ENCODE measurements at places on chromosomes 2 and 18.
A peak's percentile ranks its signal among the peaks of the same experiment; 100 is the strongest.

DNA sequence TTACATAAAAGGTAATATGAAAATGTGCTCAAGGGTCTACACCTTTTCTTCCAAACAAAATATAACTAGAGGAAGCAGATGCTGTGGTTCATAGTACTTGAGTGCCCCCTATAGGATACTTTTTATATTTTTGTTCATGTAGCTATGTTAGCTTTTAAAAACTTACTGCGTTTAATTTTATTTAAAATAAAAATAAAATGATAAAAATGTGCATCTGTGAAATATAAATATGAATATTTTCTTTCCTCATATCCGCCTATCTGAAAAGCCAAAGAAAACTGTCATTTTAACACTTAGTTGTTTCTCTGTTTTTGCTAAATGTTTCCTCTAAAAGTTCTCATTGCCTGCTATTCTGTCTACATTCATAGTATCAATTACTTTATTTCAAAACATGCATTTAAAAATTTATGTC lies 9.6 kb upstream of the LRP1B start:
- peak; percentile 16 for DNase-seq

- no peak for DNase-seq
These were observed 431.5 kb downstream of the RNF144A start for GRCh38 chr2:7348761-7349160.

GRCh38 chr2:97267411-97268074 lies 154.6 kb downstream of the ANKRD36 start:
- peak; percentile 0 for DNase-seq

DNA sequence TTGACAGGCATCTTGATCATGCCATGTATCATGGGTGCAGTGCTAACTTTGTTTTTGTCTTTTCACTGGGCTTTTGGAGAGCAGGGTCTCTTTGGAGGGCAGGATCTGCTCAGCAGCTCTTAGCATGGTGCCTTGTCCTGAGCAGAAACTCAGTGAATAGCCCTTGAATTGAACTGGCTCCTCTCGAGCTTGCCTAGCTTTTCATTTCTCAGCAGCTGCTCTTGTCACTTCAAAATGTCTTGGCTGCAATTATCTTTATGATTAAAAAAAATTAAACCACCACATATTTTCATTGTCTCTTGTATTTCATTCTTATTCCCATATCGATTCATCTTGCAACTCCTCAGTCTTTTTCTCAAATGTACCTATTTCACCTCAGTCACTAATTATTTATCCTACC lies 50.5 kb downstream of the CCDC85A start:
- DNase-seq = no peak

DNA sequence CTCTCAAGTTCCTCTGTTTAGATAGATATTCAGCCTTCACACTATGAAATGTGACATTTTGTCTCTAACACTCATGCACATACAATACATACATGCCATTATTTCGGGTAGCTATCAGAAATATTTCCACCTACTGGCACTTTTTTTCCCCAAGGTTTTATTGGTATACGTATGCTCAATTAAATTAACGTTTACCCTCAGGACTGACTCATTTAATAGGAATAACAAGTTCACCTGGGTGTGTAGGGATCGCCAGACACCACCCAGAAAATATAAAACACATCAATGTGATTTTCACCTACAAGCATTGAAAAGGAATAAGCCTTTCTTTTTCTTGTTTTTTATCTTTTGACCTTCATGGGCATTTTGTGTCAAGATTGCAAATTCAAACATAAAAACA lies 138.5 kb upstream of the EPAS1 start:
- DNase-seq = no peak

- no peak for DNase-seq
These were observed 178.9 kb upstream of the APCDD1 start for GRCh38 chr18:10275486-10275885.

- DNase-seq = no peak
These were observed 161.3 kb downstream of the ZNF407 start for GRCh38 chr18:74758995-74759394.

DNA sequence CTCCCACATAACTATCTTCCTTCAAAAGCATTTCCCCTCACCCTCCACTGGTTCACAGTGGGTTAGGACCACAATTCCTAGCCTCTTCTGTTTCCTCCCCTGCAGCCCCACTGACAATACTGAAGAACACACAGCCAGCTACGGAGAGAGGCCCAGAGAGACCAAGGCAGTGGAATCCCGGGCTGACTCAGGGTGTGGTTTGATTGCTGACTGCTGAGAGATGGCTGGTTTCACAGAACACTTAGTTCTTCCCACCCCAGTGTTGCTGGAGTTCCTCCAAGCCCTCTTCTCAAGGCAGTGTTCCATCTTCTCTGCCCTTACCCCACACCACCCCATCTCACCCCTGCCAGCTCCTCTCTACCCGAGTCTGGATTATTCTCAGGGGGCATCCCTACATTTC lies 43.3 kb upstream of the ZFP36L2 start:
- DNase-seq = no peak

GRCh38 chr2:205637320-205637602 lies 45.0 kb upstream of the NRP2 start:
- no peak for DNase-seq

GRCh38 chr2:75465317-75465984 lies 95.3 kb downstream of the EVA1A start:
- DNase-seq = no peak

DNA sequence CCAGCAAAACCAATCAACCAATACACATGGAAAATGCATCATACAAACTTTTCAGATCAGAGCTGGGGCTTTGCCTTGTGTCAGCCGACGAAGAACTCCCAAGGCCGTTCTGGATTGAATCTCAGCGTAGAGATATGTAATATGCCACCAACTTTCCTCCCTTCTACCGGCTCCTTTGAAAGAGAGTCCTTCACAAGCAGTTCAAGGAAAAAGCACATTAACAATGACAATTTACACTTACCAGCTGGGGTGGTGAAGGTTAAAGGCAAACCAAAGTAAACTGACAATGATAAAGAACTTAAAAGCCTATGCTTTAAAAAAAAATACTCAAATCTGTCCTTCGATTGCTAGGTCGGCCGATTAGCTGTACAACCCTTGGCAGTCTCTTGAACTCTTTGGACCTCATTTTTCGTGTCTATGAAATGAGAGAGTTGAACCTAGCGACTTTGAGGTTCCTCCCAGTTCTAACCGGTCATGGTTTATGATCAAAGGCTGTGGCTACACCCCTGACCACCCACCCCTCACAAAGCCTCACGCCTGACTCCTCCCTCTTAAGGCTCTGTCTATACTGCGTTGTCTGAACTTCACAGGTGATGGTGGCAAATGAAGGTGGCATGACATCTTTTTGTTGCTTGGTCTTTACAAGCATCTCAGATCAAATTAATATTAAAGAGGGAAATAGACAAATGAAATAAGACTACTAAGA lies 46.2 kb downstream of the BCL2 start:
- no peak for DNase-seq

DNA sequence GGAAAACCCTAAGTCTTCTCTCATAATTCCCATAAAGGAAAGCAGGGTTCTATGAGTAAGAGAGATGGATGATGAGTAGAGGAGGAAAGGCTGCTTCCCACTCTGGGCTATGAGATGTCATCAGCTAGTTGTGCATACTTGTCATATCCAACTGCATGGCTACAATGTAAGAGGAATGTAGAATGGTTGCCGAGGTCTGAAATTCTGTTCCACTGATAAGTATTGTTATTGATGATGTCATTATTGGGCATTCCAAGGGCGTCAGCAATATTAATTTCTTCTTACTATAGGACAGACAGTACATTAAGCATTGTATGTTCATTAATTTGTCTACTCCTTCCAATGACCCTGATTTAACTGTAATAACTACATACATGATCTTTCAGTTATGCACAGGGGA lies 88.1 kb downstream of the L3MBTL4 start:
- DNase-seq = no peak

GRCh38 chr2:41527525-41528323 lies 520.1 kb upstream of the PKDCC start:
- DNase-seq = no peak

DNA sequence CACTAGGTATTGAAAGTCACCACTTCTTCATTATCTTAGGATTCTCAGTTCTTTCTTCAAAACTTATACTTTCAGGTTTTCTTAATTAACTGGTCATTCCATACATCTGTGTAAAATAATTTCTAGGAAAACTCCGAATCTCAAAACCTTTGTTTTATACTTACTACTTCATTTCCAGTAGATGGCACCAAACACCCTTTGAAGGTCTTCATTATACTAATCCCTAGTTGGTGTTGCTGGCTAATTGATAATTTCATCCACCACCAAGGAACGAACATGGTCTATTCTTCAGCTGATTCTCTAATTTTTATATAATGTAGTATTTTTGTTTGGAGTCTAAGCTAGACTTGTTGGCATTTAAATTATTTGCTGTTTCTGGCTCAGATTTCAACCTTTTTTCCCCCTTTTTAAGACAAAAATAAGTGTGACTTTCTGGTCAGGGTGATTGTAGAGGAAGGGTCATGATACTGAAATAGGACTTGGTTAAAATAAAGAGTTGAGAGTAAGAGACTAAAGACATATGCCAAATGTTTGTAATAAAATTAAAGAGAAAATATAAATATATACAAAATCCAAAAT lies 2.8 kb upstream of the MXD1 start:
- DNase-seq = peak; percentile 81

DNA sequence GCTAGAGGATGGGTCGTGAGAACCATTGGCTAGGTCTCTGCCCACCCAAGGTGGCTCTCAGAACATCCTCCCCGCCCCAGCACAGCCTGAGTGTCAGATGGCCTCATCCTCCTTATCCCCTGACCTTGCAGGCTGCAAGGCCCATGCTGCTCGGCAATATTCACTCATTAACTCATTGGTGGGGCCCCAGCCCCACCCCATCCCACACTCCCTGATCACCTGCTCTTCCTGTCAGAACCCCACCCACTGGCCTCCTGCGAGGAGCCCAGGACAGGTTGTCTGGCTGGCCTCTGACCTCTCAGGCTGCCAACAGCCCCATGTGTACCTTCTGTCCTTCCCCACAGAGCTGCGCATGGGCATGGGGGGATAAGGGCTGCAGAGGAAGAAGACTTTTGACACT lies 5.3 kb downstream of the ADCY3 start:
- DNase-seq = no peak

DNA sequence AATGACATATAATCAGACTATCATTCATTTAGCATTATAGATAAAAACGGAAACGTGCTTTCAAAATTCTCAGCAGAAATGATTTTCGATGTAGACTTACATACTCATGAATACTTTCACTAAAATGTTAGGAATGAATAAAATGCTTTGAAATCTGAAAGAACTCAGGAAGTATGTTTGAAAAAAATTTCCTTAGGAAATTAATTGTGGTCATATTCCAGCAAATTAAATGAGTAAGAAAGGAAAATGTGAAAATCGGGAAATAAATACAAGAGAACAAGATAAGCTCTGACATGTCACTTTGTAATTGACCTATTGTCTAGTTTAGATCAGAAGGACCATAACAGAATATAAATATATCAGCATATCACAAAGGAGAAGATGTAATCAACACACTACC lies 981.0 kb upstream of the CDH2 start:
- no peak for DNase-seq

DNA sequence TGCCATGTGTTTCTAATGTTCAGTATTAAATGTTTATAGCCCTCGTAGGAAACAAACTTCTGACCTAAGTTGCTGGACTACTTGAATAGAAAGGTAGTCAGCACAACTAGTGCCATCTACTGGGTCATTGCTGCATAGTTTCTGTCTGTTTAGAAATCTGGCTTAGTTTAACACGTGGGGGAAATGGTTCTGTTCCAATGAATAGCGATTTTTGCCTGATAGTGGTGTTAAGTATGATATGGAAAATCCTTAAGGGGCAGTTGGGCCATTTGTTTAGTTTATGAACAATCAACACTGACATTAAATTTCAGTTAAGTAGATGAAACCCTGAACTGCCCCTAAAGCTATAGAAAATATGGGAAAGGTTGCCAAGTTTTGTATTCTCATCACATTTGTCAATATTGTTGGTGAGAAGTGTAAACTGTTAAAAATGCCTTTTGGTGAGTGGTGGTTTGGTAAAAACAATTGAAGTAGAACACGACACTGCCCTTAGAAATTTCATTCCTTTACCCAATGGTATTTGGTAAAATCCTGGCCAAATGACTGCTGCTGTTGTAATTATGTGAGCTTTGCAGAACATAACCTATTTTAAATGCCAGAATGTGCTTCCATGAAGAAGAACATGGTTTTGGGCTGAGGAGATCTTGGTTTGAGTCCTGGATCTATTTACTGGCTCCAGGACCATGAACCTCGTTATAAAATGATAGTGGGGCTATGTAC lies 13.2 kb downstream of the NABP1 start:
- DNase-seq = peak; percentile 81

GRCh38 chr2:8554296-8554806 lies 127.5 kb upstream of the ID2 start:
- no peak for DNase-seq

DNA sequence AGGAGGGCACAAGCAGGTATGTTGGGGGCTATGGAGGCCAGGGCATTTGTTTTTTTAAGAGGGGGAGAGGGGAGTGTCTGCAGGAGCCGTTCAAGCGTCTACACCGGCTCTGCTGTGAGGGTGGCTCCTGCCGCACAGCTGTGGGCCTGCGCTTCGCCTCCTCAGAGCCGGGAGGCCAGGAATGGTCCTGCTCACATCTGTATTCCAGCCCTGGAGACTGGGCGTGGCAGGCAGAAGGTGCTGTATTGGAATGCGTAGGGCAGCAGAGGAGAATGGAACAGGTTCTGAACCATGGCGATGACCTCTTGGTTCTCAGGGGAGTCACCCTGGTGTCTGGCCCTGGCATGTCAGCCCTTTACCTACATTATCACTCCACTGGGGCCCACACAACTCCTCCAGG lies 26.8 kb upstream of the INHBB start:
- DNase-seq = no peak

GRCh38 chr18:7322817-7323485 lies 92.1 kb downstream of the LRRC30 start:
- peak; percentile 14 for DNase-seq

DNA sequence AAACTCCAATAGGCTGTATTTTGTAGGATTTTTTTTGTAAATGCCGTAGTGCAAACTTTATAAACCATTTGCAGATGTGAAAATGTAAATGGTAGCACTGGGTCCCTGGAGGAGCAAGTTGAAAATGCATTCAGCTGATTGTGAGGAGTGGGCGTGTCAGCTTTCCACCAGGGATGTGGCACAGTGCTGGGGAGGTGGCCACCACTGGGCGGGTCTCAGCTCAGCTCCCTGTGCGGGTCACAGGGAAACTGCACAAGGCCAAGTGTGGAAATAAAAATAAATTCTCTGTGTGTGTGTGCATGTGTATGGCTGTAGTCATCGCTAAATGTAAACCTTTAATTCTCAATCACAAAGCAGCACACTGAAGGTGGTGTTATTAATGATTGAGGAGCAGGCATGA lies 137.2 kb upstream of the PXDN start:
- DNase-seq = no peak

GRCh38 chr2:180133736-180134135 lies 126.6 kb upstream of the CWC22 start:
- no peak for DNase-seq

DNA sequence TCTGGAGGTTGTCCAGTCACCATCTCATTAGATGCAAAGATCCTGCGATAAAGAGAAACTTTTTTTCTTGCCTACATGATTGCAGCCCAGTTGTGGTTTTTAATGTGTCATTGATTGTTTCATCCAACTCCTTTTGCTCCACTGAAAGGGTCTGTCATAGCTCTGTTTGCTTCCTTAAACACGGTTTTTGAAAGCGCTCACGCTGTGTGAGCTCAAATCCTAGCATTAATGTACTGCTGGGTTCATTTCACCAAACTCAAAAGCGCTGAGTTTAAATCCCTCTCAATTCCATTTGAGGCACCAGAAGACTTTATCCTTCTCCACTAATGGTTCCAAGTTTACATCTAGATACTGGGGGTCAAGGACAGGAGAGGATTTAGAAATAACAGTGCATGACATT lies 53.6 kb downstream of the CDK15 start:
- no peak for DNase-seq

Measured in common myeloid progenitor, CD34-positive (primary cell).